ENCODE measurements at places on chromosomes 4 and X. TPM values are rescaled to one million over a fixed set of nuclear protein-coding genes. Genes with fewer than 3 reads are reported as not detected.

The FAM9B gene
- not detected for total RNA-seq

The TAF7L gene
- total RNA-seq: 0.32 TPM

- no peak for DNase-seq
Observed at GRCh38 chr4:6009452-6009851, 8.8 kb downstream of the C4orf50 start.

- DNase-seq: no peak
Observed at GRCh38 chrX:31420711-31421151, 348.9 kb upstream of the FTHL17 start.

DNA sequence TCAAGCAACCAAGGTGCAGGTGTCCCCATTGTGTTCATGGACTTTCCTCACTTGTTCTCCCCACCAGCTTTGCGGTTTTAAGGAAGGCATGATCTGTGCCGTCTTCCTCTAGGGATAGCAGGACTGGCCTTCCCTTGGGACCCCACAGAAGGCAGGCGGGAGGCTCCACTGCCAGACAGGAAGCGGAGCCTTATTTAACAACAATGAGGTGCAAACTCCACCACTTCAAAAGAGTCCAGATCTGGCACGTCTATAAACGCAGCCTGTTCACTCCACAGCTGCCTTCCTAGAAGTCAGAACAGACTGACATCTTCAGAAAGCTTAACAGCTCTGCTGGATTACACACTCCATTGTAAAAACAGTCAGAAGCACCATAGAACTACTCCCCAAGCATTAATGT lies 1.7 kb upstream of the GPR143 start:
- no peak for DNase-seq

GRCh38 chr4:82842593-82842992 lies 44.0 kb upstream of the SCD5 start:
- no peak for DNase-seq

DNA sequence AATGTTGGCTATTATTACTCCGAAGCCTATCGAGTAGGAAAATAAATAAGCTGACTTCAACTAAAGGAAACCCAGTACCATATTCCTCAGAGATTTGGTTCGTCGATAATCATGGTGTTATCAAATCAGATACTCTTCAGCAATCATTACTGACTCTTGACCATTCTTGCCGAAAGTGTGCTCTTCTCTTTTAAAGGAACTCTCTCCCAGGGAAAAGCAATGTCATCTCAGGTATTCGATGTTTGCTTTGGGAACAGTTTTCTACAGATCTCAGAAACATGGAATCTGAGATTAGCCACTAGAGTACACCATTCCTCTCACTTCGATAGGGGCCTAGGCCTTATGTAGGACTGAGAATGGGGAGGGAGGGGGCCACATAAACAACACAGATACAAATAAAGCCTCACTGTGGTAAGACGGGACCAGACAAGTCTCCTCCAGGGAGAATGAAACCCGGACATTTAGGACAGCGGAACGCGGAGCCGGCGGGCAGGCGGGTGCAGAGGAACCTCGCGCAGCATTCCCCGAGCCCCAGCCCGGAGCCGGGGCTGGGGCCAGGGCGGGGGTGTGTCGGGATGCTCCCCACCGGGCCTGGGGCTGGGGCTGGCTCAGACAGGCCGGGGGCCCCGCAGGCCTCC lies 581 bp downstream of the DNAJB14 start:
- no peak for DNase-seq
